Inflammatory macrophage treated with lipopolysaccharide for 1 hour (primary cell): ENCODE measurements at places on chromosomes 11 and 22.

DNA sequence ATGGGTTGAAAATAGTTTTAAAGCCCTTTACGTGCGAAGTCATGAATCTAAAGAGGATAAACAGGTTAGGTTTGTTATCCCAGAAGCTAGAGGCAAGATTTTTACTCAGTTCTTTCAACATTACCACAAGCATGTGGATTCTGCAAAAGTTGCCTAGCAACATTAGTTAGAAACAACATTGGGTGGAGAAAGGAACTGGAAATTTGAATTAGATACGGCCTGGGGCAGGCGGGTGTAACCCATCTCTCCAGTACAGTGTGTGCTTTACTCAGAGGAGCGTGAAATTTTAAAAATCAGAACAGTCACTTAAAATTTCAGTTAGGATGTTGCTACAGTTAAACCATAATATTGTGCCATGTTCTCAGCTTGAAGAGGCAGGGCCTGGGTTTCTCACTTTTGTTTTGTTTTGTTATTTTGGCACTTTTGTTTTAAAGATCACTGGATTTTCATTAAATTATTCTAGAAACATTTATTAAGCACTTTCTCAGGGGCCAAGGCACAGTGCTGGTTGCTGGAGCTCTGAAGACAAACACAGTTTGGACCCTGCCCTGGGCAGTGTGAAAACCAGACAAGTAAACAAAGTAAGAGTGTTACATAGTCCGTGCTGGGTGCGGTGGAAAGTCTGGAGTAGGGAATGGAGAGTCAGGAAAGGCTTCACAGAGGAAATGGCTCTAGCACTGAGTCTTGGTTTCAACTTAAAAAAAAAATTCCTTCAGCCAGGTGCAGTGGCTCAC is 4.4 kb upstream of the WEE1 start:
- DNase-seq, result peak; percentile 58

DNA sequence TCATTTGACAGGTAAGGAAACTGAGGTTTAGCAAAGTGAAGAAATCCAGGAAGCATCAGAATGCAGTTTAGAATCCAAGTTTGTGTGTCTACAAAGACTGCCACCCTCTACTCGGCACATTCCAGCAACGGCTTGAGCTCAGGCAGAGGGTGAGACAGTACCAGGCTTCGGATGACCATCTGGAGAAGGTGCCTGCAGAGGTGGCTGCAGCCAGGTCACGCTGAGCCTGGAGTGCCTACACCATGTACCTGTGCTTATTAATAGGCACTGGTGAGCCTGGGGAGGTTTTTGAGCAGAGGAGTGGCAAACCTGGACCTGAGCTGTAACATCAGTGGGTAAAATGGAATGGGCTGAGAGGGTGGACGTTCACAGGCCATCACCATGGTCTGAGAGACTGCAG is 4.7 kb downstream of the FXYD6 start:
- no peak for DNase-seq

- DNase-seq, result peak; percentile 20
Observed at GRCh38 chr11:125345421-125346178, 150.5 kb downstream of the FEZ1 start.

DNA sequence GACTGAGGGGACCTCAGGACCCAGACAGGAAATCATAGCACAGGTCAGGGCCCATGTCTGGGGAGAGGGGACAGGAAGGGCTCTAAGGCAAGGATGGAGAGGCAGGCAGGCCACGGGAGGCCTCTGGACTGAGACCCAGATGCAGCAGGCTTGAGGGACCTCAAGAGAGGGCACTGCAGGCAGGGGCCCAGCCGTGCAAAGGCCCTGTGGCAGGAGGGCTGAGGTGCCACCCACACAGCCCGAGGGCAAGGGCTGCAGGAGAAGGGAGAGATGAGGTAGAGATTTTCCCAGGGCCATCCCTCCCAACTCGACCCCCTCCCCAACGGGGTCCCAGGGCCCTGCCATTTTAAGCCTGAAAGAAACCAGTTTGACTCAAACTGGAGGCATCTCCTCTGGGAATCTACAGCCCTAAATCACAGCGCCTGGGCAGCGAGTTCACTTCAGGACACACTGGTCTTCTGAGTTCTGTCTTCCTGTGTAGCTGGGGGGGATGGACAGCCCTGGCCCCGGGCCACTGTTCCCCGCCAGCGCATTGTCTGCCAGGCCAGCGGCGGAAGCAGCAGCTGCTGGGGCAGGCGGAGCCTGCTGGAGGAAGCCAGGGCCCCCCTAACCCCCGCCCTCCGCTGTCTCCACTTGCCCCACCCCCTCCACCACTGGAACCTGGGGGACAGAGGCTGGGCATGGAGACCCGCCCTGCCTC is 20.3 kb upstream of the WNT7B start:
- peak; percentile 78 for DNase-seq

DNA sequence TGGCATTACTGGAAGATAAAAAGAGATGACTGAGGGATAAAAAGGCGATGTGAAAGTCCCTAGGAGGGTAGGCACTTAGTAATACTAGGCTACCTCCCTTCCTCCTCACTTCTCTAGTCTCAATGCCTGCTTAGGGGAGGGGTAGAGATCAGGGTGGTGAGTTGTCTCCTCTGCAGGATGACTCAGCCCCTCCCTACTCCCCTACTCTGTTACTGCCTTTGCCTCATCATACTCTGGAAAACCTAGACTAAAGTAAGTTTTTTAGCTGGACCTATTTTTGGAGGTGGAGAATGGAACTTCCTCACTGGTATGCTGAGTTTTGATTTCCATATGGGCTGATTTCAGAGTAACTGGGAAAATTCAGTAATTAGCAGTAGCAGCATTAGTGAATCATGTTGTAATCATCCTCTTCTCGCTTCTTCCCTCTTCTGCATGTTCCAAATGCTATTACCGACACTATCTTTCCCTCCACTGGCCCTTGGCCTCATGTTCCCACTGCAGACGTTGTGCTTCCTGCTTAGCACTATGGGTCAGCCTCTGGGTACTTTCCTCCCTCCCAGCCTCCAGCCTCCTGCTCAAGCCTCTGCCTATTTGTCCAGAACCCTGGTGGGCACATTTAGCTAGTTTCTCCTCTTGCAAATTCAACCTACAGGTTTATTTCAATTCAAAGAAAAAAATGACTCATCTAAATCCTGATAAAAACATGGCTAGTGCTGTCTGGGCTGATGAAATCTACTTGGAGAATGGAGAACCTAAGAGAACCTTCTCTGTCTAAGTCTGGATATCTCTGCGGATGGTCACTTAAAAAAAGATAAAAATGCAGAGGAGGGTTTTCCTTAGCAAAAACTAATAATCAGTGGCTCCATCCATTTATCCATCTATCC is 281.7 kb downstream of the ST3GAL4 start:
- no peak for DNase-seq

DNA sequence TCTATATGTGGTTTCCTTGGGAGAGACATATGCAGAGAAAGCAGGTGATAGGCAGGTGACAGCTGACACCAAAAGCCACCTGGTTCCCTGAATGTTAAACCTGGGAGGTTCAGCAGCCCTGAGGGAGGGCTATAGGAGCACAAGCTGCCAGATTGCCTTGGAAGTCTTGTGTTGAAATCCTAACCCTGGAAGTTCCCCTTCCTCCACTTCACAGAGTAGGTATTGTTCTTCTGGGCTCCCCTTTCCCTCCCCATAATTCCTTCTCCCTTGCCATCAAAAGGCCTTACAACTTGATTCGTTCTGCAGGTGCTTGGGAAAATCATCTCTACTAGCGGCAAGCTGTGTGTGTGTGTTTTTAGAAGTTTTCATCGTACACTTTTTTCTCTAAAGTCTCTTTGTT is 5.4 kb downstream of the LDLRAD3 start:
- no peak for DNase-seq

- DNase-seq, result no peak
Observed at GRCh38 chr11:128502726-128503125, 84.6 kb downstream of the ETS1 start.

DNA sequence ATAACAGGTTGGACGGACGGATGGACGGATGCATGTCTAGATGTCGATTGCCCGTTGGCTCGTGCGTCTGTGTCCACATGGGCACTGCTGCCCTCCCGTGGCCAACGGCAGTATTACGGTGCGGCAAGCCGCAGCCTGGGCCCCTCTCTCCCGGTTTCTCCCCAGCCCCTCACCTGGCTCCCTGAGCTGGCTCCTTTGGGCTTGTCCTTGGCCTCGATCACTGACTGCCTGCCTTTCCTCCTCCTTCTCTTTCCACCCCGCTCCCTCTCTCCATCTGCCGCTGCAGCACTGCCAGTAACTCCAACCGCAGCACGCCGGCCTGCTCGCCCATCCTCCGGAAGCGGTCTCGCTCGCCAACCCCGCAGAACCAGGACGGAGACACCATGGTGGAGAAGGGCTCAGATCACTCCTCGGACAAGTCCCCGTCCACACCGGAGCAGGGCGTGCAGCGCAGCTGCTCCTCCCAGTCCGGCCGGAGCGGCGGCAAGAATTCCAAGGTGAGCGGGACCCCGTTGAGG is 77.3 kb downstream of the SCN3B start:
- peak; percentile 73 for DNase-seq

GRCh38 chr22:48734961-48735360 is 1092.7 kb downstream of the BRD1 start:
- DNase-seq, result no peak

DNA sequence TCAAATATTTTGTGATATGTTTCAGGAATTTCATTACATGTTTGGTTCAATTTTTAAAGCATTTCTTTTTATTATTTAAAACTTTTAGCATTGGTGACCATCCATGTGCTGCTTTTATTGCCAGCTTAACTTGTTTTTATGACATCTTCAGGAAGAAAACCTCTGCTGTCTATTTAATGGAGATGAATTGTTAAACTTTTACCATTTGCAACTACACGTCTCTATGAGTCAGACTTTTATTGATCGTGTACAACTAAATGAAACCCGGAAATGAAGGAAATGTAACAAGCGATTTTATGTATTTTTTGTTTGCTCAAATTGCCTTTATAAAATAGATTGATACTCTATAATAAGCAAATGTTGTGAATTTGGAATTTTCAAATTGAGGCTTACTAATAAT is 113.0 kb downstream of the PTPRJ start:
- DNase-seq, result no peak

GRCh38 chr11:10973416-10973815 is 115.6 kb upstream of the ZBED5 start:
- DNase-seq, result peak; percentile 61

DNA sequence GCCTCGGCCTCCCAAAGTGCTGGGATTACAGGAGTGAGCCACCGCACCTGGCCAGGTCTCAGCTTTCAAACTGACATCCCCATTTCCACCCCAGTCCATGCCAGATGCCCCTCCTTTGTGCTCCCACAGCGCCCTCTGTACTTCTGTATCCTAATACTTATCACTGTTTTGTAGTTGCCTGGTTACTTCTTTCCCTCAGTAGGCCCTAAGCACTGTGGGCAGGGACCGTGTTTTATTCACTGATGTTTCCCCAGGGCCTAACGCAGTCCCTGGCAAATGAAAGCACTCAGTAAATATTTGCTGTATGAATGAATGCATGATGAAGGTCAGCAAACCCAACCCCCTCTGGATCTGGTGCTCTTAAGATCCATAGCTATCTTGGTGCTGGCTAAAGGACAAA is 2.2 kb upstream of the TRIM3 start:
- no peak for DNase-seq

DNA sequence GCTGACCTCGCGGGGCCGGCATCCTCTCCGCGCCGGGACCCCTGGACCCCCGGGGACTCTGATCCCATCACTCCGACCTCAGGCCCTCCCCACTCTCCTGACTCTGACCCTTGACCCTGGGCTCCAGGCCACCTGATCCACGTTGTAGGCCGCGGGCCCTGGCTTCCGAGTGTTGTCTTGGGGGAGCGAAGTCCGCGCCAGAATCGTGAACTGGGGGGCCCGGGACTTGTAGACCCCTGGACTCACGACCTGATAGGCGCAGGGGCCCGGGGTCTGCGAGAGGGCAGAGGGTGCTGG is 716 bp upstream of the TYMP start:
- DNase-seq, result no peak

DNA sequence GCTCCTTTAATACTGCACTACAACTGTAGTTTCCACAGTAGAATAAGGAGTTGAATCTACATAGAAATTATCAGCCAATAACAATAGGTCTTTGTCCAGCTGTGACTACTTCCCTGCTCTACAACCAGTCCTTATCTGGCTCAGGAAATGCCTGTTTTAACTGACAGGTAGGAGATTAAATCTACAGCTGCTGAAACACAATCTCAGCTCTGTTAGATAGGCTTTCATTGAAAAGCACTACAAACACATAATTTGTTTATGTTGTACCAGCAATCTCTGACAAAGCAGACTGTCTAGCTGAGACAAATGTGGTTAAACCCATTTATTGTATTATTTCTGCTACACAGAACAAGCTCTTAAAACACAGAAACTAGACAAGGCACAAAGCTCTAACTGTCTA is 230.0 kb downstream of the SOX6 start:
- no peak for DNase-seq

DNA sequence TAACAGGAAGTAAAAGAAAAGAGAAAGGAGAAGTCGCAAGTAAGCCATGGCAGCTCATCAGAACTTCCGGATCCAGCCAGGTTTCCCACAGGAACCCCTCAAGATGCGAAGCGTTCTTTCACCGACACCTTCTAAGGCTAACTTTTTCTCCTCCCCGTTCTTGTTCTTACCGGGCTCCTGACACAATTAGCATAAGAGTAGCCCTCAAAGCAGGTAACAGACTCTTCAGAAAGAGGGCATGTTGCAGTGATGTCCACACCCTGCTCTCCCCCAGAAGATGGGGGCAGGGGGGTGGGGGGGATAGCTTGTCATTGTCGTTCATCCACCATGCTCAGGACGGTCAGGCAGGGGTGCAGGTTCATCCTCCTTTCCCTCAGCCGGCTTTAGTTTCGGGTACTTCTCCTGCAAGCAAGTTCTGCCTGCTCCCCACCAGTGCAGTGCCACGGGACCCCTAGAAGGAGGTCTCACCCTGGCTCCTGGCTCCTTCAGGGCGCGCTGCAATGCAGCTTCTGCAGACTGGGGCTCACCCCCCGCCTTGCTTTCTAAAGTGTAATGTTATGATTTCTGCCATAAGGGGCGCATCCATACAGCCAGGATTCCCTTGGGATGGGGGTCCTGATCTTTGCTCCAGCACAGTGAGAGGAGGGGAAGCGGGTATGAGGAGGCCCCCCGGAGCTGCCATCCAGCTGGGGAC is 2.3 kb downstream of the OPCML start:
- no peak for DNase-seq

GRCh38 chr11:95325777-95326258 is 94.8 kb upstream of the SESN3 start:
- DNase-seq, result no peak

GRCh38 chr11:5700421-5701054 is 10.9 kb downstream of the TRIM22 start:
- peak; percentile 55 for DNase-seq

DNA sequence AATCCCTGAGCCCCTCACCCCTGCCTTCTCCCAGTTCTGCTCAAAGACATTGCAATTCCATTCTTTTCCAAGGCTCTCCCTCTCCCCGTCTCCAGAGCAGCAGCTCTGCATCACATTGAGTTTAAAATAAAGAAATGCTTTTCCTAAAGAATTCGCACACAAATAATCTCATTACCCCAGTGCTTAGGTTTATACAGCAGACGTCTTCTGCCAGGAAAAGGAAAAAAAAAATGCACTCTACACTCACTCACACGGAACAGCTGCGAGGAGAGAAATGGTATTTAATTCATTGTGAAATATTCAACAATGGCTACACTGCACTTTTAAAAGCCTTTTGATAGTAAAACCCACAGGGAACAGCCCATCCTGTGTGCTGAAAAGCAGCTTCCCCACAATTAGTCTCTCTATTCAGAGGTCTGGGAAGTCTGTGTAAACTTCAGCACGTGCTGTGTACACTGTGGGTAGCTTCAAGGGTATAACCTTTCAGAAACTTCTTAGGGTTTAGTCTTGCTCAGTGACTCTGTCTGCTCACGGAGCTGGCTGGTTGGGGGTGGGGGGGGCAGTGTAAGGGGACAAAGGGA is 42.8 kb downstream of the ETS1 start:
- no peak for DNase-seq
